Sigmoid colon (tissue), 7 donors: ENCODE measurements at places on chromosomes 6 and 20.
A peak's percentile ranks its signal among the peaks of the same experiment; 100 is the strongest.

GRCh38 chr20:45949542-45950329 is 15.3 kb downstream of the PCIF1 start:
- DNase-seq: no peak

DNA sequence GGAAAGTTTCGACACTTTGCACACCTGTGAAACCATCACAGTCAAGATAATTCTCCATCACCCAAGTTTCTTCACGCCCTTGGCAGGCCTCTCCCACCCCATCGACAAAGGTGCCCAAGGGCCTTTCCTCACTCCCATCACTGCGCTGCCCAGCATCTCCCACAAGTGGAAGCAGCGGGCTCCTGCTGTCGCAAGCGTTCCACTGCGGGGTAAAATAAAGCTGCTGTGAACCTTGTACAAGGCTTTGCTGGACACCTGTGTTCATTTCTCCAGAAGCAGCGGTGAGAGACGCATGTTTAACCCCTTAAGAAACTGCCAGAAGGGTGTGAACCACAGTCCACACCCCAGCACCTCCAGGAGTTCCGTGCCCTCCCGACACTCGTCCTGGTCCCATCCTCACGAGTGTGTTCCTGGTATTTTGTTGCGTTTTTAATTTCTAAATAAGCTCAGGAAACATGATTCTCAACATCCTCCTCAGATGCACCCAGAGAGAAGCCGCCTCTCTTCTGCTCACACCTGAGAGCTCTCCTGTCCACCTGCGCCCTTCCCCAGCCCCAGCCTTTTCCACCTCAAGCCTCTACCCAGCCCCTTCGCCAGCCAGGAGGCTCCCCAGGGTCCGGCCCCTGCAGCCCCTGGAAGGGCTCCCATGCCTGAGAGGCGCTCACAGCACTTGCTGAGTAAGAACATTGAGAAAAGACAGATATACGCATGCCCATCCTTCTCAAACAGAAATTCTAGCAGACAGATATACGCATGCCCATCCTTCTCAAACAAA is 97.5 kb downstream of the TAF4 start:
- DNase-seq: peak; percentile 19

GRCh38 chr6:157443066-157443800 is 62.2 kb downstream of the ZDHHC14 start:
- DNase-seq: no peak

DNA sequence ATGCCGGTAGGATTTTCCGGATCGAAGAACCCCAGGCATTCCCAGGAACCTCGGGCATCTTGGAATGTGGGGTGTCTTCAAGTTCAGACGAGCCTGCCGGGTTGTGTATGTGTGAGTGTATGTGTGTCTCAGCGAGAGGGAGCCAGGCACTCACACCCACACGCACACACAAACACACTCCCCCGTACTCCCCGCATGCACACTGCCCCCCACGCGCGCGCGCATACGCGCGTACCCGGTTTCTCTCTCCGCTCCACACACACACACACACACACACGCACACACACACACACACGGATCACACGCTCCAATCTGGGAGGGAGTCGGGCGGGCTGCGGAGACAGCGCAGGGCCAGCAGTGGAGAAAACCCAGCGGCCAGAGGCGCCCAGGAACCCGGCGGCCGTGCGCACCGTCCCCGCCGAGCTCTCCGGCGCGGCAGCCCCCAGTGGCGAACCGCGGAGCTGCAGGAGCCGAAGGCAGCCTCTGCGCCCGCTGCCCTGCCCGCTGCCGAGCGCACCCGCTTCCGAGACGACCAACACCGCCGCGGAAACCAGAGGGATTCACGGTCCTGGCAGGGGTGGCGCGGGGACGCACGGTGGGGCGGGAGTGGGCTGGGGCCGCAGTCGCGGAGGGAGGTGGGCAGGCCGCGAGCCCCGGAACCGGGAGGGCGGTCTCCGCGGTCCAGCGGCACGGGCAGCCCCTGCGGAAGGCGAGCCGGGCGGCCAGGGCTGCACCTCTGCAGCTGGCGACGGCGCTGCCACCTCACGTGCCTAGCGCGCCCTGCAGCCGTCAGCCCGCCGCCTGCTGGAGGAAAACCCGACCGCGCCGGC is at the start of gene LRFN2:
LRFN2 (minus strand) TSS at position 125 of the 830 bp plus-strand sequence.
- DNase-seq: peak; percentile 68

DNA sequence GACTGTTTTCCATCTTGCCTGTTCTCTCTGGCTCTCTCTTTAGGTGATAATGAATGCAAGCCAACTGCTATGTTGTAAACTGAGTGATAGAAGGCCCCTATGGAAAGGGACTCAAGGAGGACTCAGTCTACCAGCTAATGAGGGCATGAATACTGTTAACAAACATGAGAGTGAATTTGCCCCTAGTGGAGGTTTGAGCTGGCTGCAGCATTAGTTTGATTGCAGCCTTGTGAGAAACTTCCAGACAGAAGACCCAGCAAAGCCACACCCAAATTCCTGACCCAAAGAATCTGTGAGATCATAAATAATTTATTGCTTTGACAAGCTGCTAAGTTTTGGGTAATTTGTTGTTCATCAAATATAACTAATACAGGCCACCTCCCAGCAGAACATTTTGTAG is 50.0 kb upstream of the PLCB1 start:
- no peak for DNase-seq

DNA sequence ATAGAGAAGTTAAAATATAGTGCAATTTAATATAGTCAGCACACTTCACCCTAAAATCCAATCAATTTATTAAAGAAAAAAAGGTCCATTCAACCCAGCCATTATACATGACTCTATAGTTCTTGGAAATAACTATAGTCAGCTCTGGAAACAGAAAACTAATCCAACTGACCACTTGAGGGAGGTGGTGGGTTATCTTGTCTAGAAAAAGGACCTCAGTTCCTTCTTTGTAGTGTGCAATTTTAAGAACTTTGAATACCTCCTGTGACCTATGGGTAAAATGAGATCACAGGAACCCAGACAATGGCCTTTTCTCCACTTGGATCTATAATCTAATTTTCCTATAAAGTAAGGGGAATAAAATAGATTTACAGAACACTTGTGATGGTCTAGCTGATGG is 163.6 kb upstream of the CENPW start:
- no peak for DNase-seq

DNA sequence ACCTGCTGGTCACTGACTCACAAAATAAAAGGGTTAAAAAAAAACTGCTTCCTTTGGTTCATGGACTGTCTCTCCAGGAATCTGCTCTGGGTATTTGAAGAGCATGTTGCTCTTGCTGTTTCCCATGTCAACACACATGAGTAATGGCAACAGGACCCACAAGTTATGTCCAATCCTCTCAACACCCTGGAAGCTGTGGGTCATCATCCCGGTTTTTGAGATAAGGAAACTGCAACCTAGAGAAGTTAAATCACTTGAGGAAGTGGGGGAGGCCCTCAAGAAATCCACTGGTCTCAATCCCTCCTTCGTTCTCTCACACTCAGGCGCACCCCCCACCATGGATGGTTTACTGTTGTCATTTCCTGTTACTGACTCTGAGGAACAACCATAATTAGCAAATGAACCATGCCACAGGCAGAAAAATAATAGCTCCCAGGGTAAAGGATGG is 12.4 kb downstream of the MAP1LC3A start:
- DNase-seq: no peak

DNA sequence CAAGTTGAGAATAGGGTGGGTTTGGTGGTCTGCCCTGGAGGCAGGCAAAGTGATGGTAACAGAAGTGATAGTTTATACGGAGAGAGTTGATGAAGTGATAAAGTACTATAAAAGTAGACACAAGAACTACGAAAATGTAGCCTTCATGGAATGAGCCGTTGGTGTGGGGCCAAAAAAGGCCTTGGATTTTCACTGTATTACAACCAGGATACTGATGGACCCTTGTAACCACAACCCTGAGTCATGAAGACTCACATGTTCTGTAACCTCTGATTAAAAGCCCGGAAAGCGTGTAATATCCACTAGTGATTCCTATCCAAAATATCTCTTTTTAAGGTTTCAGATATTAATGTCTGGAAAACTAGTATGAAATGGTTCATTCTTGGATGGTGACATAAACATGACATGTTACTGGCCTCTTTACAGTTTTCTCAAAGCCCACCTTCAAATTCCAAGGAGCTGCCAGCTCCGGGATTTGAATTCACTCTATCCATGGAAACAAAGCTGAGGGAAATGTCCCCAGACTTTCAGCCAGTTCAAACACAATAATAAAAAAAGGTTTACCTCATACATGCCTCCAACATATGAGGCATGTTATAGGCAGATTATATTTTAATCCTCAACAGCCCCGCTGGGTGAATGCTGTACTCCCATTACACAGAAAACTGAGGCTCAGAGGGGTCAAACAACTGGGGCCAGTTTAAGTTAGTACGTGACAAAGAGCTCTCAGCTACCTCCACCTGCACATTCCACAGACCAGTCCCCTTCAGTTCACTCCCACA is 55.4 kb downstream of the MRPL14 start:
- no peak for DNase-seq

DNA sequence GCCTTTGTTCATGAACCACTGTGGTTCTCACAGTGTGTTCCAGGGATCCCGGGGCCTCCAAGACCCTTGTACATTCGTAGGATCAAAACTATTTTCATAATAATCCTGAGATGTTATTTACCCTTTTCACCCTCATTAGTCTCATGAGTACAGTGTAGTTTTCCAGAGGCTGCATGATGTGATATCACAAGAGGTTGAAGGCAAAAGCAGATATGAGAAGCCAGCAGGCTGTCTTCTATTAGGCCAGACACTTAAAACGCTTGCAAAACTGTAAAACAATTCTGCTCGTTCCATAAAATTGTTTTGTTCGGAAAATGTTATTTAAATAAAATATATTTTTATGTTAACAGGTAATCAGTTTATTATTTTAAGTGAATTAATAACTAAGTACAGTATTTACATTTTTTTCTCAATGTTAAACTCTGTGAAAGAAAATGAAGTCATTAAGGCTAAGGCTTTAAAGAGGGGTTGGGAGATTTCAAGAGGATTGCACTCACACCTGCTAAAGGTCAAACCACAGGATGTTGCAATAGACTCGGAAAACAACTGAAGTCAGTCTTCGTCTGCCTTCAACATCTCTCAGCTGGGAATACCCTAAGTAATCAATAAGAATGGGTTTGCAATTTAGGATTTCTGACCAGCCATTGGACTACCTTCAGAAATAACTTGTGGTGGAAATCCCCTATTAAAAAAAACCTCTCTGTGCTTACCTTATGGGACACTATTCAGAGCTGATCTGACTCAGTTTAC is 474.2 kb downstream of the KIF16B start:
- no peak for DNase-seq

- DNase-seq: no peak
Observed at GRCh38 chr6:73538116-73538779, 17.4 kb upstream of the EEF1A1 start.

DNA sequence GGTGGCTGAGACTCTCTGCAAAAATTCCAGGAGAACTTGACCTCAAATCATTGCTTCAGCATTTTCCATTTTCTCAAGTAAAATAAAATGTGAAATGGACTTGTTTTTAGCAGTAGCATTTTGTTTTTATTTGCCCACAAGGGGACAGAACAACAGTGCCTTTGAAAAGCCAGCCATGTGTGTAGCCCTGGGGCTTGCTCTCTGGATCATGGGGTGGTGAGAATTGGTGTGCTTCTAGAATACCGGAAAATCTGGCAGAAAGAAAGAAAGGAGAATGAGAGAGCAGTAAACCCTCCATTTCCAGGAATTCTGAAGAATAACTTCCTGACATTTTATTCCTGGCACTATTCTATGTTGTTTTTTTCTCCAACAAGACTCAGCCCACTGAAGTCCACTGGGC is 254.7 kb upstream of the MOCS1 start:
- DNase-seq: no peak

DNA sequence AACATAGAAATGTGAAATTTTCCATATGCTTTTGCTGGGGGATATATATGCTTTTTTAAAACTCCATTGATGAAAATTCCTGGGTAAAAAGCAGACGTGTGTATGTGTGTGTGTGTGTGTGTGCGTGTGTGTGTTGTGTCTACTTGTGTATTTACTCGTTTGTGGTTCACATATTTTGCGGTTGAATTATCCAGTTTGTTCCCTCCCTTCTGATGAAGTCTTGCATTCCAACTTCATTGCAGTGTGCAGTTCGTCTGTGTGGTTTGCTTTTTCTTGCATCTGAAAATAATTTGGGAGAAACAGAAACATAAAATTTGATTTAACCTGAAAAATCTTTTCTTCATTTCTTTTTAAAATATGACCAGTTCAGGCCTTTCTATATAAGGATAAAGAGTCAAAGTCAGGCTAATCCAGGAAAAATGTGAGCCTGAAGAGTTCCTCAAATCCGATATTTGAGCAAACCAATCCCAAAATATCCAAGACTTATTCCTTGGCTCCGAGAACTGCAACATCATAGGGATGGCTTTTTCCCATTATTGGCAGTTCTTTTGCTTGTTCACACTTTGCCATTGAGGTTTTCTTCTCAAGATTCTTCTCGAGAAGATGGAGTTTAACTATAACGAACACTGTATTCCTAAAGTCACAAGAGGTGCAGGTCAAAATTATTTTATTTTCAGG is 202.2 kb upstream of the CCN2 start:
- DNase-seq: no peak

GRCh38 chr6:136550045-136550329 is 235 bp downstream of the MAP7 start:
- DNase-seq: no peak

GRCh38 chr6:114839019-114839418 is 496.2 kb upstream of the HS3ST5 start:
- DNase-seq: no peak

DNA sequence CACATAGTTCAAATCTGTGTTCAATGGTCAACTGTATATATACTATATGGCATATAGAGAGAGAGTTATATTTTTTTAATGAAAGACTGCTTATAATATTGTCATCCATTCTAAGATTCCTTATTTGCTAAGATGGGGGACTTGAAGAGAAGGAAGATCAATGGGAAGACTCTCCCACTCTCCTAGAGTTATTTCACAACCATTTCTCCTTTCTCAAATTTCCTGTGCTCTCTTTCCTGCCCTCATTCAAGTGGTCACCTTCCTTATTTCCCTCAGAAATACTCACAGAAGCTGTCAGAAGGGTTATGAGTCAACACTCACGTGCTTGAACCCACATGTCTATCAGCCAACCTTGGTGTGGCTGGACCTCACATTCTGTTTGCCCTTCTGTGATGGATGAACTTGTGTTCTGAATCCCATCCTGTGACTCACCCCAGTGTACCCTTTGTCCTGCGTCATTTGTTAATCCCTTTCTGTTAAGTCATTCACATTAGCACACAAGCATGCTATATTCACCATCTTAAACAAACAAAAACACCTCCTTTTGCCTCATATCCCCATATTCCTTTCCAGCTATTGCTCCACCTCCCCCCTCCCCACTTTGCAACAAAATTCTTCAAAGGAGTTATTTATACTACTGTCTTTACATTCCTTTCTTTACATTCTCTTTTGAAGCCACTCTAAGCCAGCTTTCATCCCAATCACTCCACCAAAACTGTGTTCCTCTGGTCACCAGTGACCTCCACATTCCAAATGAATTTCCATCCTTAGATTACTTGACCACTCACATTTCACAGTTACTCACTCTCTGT is 279.3 kb upstream of the TCF21 start:
- DNase-seq: no peak

DNA sequence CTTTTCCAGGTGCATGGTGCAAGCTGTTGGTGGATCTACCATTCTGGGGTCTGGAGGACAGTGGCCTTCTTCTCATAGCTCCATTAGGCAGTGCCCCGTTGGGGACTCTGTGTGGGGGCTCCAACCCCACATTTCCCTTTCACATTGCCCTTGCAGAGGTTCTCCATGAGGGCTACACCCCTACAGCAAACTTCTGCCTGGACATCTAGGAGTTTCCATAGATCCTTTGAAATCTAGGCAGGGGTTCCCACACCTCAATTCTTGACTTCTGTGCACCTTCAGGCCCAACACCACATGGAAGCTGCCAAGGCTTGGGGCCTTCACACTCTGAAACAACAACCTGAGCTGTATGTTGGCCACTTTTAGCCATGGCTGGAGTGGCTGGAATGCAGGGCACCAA is 282.8 kb upstream of the SASH1 start:
- DNase-seq: no peak
